NCI-H2081 treated with DMSO at 0.1 percent for 48 hours (cell line): ENCODE measurements at places on chromosomes 5 and 9.

DNA sequence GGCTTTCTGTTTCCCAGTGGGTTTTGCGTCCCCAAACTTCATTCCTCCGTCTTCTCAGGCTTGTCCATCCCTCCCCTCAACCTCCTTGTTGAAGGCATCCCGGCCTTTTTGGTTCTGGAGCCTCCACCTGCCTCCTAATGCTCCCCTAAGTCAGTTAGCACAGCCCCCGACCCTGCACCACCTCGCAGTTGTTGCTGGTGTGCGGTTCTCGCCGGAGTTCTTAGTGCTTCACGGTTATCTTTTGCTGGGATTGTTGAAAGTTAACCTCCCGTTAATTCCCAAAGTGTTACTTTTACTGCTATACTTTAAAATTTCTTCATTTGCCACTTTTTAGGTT is 447 bp downstream of the UBLCP1 start:
- DNase-seq, result no peak

DNA sequence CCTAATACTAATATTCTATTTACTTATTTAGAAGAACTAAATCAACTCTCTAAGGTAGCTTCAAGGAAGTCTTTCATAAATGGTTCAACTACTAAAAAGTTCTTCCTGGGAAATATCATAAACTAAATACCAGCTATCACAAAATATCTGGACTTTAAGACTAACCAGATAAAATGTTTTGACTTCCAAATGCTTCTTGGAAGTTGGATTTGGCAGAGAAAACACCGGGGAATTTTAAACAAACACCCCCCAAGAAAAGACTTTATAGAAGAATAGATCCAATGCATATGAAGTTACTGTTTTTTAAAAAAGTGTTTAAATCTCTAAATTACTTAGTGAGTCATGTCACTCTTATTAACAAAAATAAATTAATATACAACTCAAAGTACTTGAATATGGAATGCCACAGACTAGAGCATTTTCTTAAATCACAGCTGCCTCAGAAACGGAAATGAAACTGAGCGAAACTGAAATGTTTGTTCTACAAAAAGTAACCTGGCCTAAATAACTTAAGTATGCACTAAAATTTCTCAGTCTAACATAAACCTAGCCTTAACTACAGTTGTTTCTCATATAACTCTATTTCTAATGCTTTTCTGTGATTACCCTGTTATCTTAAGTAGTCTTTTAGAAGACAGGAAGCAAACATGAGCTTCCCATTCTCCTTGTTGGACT is 6.8 kb downstream of the ABCA1 start:
- DNase-seq, result no peak

- no peak for DNase-seq
Measured at GRCh38 chr9:124369231-124369797, 45.9 kb downstream of the PSMB7 start.

- no peak for DNase-seq
Measured at GRCh38 chr9:17272536-17272935, 137.7 kb downstream of the CNTLN start.

- no peak for DNase-seq
Measured at GRCh38 chr9:1956958-1957357, 58.2 kb upstream of the SMARCA2 start.
